ENCODE measurements at places on chromosomes 13 and 19.

- no peak for DNase-seq
These were observed 2.6 kb upstream of the POLR2E start for GRCh38 chr19:1097810-1098176.

DNA sequence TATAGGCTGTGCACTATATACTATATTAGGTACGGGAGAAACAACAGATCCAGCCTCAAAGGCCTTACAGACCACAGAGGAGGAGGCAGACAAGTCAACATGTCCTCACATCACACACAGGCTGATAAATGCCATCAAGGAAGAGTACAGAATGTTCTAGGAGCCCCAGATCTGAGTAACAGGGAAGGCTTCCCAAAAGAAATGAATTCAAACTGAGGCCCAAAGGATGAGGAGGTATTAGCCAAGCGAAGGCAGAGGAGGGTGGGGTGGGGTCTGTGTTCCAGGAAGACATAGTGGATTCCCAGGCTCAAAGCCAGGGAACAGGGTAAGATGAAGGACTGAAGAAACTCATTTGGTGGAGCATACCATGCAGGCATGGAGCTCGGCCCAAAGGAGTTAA, 55.1 kb downstream of the RXFP2 start:
- DNase-seq = no peak

DNA sequence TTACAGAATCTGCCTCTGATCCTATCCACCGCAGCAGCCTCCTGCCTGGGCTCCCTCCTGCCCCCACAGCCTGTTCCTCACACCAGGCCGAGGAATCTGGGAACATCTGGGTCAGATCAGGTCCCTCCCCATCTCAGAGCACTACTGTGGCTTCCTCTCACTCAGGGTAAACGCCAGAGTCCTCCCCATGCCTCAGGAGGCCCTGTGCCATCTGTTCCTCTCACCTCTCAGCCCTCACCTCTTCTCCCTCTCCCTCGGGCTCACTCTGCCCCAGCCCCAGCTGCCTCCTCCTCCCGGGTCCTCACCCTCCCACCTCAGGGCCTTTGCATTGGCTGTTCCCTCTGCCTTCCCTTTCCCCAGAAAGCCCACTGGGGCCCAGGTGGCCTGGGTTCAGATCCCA, 18.2 kb downstream of the FCGBP start:
- peak; percentile 32 for DNase-seq

DNA sequence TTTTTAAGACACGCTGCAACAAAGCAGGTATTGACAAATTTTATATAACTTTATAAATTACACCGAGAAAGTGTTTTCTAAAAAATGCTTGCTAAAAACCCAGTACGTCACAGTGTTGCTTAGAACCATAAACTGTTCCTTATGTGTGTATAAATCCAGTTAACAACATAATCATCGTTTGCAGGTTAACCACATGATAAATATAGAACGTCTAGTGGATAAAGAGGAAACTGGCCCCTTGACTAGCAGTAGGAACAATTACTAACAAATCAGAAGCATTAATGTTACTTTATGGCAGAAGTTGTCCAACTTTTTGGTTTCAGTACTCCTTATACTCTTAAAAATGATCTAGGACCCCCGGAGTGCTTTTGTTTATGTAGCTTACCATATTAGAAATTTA, 1.2 kb downstream of the BRCA2 start:
- DNase-seq = no peak

DNA sequence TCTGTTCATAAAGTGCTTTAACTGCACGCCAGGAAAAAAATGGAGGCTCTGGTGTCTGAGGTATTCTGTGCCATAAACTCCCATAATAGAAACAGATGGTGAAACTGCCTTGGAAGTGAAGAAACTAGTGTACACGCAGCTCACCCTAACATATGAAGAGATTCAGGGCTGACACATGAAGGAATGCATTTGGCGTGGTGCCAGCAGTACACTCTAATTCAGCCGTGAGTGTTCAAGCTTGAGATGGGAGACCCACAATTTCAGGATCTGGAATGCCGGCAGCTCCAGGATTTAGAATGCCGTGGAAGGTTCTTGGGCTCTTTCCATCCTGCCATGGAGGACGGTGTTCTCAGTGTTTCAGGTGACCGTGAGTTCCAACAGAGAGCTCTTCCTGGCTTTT, 478.4 kb downstream of the TSHZ3 start:
- DNase-seq = no peak

DNA sequence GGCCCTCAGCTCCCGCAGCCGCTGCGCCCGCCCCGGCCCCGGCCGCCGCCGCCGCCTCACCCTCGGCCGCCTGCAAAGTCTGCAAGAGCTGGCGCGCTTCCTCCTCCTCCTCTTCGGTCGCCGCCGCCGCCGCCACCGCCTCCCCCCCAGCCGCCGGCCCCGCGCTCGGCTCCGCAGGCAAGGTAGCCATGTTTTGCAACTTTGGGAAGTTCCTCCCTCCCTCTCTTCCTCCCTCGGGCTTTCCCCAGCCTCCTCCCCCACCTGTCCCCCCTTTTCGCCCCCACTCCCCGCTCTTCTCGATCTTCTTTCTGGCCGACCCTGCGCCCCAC, 433 bp downstream of the SIX5 start:
- no peak for DNase-seq

DNA sequence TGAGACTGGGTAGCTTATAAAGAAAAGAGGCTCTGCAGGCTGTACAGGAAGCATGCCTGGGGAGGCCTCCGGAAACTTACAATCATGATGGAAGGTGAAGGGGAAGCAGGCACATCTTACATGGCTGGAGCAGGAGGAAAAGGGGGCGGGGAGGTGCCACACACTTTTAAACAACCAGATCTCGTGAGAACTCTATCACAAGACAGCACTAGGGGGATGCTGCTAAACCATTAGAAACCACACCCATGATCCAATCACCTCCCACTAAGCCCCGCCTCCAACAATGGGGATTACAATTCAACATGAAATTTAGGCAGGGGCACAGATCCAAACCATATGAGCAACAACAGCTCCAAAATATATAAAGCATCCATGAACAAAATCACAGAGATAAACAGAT, 46.5 kb upstream of the GTF2F2 start:
- no peak for DNase-seq

- no peak for DNase-seq
These were observed 15.9 kb upstream of the S1PR4 start for GRCh38 chr19:3162418-3163229.

DNA sequence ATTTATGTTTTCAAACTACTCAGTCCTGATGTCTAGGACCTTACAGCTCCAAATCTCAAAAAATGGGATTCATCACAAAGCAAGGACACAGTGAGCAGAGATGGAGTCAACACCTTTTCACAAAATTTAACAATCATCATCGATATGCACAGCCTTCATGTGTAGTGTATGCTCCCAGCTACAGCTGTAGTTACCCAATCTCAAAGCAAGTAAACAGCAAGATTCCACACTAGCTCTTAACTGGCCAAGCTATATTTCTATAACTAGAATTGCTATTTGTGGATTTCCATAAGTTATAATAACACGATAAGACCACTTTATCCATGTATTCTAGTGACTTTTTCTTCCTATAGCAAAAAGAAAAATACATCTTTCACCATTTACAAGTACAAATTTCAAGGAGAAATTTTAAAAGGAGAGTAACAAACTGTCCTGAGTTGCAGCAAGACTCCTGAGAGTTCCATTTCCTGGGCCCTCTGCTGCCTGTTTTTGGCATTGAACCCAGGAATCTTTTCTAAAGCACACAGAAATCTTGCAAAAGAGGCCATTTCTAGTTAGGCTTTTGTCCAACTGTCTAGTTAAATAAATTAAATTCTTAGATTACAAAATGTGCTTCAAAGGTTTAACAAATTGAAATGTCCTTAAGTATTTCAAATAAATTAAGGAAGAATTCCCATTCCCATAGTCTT, 460.6 kb downstream of the FGF14 start:
- no peak for DNase-seq

DNA sequence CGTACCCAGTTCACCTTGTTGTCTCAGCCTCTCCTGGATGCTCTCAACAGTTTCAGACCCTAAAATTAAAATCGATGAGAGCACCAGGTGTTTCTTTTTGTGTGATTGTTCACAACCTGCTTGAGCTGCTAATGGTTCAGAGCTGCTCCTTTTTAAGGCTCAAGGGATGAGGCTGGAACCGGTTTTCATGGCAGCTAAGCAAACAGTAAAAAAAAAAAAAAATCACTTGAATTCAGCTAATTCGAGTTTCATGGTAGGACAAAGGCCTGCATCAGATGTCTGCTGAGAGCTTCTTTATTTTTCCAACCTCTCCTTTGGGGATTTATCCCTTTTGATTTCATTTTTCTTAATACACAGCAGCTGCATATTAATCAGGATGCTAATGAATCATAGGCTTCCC, 6.5 kb downstream of the SYCE2 start:
- no peak for DNase-seq

GRCh38 chr13:27293076-27293691, 22.6 kb downstream of the RASL11A start:
- DNase-seq = no peak

GRCh38 chr13:102355251-102355650, 46.6 kb downstream of the FGF14 start:
- DNase-seq = no peak

- no peak for DNase-seq
These were observed 93.9 kb downstream of the TSHZ3 start for GRCh38 chr19:31255174-31255799.

GRCh38 chr13:112455476-112456059, 79.4 kb downstream of the SPACA7 start:
- peak; percentile 40 for DNase-seq

DNA sequence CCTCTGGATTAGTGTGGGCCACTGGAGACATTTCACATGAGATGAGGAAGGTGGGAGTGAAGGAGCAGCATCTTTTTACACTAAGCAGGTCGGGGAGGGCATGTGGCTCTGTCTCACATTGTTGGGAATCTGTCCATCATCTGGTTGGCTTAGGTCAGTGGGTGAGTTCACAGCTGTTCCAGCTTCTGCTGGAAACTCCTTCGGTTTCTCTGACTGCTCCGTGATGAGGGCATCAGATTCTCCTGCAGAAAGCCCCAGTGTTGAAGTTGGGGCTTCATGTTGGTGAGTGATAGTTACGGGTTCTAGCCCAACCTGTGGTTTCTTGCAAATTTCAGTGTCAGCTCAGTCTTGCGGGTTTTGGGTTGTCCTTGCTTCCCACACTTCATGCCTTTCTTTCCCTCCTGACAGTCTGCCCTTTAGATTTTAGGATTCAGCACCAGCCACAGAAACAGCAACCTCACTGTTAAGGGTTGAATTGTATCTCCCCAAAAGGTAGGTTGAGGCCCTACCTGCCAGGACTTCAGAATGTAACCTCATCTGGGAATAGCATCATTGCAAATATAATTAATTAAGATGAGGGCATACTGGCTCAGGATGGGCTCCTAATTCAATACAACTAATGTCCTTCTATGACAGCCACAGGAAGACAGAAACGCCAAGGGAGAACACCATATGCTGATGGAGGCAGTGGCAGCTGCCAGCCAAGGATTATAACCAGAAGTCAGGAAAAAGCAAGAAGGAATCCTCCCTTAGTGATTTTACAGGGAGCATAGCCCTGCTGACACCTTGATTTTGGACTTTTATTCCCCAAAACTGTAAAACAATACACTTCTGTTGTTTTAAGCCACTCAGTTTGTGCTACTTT, 7.6 kb upstream of the ALOX5AP start:
- no peak for DNase-seq

GRCh38 chr19:28377077-28377476, 835.9 kb downstream of the UQCRFS1 start:
- no peak for DNase-seq

DNA sequence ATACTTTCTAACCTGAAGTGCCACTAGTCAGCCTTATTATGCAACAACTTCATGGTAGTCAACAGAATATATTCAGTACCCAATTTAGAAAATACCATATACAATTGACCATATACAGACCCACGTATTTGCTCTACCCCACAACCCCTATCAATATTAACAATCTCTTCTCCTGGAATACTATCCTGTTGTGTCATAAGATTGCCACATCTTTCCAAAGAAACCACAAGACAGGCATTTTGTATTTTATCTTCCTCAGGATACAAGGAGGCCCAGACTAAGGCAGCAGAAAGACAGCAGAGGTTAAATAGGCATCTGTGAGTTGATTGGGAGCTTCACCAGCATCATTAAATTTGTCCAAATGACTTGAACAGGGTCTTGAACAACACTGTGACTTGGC, 4.5 kb downstream of the SPART start:
- no peak for DNase-seq

GRCh38 chr13:89695343-89696257, 1651.9 kb upstream of the MIR17HG start:
- no peak for DNase-seq

- no peak for DNase-seq
These were observed 10.2 kb downstream of the PPP1R37 start for GRCh38 chr19:45103156-45103507.

- no peak for DNase-seq
These were observed 56.8 kb upstream of the GTF3A start for GRCh38 chr13:27367570-27367969.

- no peak for DNase-seq
These were observed 4.0 kb upstream of the NWD1 start for GRCh38 chr19:16715611-16716010.

GRCh38 chr13:39692660-39693438, 37.4 kb downstream of the COG6 start:
- DNase-seq = peak; percentile 37

GRCh38 chr19:45306040-45306439, 16.6 kb downstream of the CKM start:
- no peak for DNase-seq

DNA sequence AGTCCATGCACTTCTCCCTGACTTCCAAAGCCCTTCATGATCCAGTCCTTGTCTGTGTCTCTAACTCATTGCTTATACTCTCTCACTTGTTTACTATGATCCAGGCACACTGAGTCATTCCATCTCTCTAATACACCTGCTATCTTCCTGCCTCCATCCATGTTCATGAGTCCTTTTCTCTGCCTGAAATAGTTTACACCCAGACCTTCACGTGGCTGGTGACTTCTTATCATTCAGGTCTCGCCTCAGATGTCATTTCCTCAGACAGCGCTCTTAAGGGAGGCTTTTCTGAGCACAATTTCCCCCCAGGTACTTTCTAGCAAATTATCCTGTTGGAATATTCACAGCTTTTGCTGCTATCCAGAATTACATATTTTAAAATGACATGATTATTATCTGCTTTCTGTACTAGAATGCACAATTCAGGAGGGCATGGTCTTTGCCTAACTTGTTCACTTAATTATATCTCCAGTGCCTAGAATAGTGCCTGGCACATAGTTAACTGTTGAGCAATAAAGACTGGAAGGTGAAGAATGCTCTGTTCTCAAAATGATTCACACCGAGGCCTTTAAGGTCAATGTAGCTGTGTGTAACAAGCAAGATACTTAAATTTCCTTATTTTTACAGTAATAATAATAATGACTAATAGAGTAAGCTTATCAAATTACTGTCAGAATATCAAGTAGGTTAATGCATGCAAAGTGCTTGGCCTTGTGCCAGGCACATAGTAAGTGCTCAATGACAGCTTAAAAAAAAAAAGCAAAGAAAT, 183.7 kb upstream of the SPRY2 start:
- DNase-seq = no peak
